ENCODE measurements at places on chromosomes 13 and 19. TPM values are rescaled to one million over a fixed set of nuclear protein-coding genes. Genes with fewer than 3 reads are reported as not detected.

Gene MATK
- not detected for total RNA-seq

Gene PTPRH
- 0.39 TPM for total RNA-seq

- DNase-seq = peak; percentile 74
Measured at GRCh38 chr13:102191951-102192502, 209.8 kb downstream of the FGF14 start.

- no peak for DNase-seq
Measured at GRCh38 chr13:79812070-79812850, 331.3 kb downstream of the NDFIP2 start.

DNA sequence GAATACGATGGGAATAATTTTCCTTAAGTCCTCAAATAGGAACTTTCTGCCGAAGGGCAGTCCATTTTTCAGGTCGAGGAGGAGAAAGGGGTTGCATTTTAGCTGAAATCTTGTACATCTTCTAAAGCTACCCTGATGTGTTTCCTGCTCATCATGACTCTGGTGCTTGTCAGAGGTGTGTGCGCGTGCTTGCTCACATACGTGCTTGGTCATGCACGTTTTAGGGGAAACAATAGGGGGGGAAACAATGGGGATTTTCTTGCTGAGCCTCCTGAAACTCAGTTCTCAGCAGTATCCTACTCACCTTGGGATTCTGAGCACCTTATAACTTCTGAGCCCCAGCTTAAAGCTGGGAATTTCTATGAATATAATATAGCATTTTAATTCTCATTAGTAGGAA, 44.7 kb downstream of the TM9SF2 start:
- no peak for DNase-seq
